Cerebellar cortex (tissue), 1 donor: ENCODE measurements at places on chromosomes 7 and 10.

DNA sequence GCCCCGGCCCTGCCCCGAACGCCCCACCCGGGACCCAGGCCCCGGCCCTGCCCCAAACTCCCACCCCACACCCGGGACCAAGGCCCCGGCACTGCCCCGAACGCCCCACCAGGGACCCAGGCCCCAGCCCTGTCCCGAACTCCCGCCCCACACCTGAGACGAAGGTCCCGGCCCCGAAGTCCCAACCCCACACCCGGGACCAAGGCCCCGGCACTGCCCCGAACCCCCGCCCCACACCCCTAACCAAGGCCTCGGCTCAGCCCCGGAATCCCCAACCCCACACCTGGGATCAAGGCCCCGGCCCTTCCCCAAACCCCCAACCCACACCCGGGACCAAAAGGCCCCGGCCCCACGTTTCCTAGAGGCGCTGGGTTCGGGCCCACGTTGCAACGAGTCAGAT, 1.1 kb upstream of the LARP4B start:
- DNase-seq, result no peak

DNA sequence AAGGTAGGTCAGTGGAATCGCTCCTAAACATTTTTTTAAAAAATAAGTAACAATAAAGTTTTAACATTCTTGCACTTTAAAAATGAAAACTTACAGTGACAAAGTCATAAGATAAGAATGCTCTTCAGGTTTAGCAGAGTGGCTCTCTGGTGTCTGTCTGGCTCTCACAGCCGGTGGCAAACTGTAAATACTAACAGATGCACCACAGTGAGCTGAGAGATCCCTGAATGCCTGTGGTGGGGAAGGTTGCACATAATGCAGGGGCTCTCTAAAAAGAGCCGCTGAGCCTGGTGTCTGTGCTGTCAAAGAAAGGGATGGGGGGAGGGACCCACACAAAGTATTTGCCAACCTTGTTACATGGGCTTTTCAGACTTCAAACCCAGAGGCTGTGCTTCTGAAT, 498.3 kb downstream of the CCSER2 start:
- no peak for DNase-seq

GRCh38 chr10:103021150-103021899, 103.2 kb downstream of the CNNM2 start:
- DNase-seq, result no peak

DNA sequence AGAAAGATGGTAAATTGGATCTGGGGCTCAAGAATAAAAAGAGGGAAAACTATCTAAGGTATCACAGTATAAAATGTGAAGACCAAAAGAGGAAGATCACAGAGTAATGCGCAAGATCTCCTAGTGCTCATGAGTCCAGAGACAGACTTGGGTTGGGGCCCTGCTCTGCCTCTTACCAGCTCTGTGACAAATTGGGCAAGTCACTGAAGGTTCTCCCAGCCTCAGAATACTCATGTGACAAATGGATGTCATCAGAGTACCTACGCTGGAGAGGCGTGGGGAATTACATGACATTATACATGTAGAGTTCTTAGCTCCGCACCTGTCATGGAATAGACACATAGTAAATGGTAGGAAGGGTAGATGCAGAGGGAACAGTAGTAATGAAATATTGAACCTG, 124.4 kb downstream of the DOCK4 start:
- no peak for DNase-seq

GRCh38 chr7:81882086-81882485, 112.2 kb upstream of the HGF start:
- DNase-seq, result no peak

GRCh38 chr10:16545116-16545736, 23.5 kb upstream of the C1QL3 start:
- peak; percentile 78 for DNase-seq

DNA sequence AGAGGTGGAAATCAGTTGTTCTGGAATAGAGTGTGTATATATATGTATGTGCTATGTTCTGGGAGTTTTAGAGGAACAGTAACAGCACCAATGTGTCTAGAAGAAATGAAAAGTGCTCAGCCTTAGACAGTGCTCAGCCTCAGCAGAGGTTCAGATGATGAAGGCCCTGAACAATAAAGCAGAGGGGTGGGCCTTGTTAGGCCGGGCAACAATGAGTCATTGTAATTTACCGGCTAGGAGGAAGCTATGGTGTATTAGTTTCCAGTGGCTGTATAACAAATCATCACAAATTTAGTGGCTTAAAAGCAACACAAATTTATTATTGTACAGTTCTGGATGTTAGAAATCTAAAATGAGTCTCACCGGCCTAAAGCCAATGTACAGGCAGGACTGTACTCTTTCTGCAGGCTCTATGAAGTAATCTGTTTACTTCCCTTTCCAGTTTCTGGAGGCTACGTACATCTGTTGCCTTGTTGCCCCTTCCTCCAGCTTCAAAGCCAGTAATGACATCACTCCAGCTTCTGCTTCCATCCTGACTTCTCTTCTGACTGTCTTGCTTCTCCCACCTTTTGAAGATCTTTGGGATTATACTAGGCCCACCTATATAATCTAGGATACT, 84.6 kb downstream of the CH25H start:
- no peak for DNase-seq

DNA sequence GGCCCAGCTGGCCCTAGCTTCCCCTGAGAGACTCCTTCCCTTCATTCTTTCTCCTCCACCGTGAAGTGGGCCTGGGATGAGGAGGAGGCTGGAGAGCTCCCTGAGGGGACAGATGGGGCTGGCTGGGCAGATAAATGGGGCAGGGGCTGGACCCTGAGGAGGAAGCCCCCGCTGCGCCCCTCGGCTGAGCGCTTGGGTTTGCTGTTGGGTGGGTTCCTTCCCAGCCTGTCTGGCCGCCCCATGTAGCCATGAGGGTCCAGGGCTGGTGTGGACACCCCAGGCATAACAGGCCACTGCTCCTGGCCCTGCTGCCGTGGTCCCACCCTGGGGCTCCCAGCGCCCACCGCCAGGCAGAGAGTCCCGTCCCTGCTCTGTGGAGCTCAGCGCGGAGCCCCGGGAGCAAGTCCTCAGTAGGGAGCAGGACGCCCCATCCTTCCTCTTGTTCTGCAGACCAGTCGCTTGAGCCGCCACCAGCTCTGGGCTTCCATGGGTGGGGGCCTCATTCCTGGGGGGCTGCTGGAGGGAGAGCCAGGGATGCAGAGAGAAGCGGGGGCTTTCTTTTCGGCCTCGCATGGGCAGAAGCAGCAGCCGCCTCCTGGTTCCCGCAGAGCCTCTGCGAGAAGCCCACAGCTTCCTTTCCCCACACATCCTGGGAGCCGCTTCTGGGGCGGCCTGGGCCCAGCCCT, 266.4 kb upstream of the TCERG1L start:
- no peak for DNase-seq

DNA sequence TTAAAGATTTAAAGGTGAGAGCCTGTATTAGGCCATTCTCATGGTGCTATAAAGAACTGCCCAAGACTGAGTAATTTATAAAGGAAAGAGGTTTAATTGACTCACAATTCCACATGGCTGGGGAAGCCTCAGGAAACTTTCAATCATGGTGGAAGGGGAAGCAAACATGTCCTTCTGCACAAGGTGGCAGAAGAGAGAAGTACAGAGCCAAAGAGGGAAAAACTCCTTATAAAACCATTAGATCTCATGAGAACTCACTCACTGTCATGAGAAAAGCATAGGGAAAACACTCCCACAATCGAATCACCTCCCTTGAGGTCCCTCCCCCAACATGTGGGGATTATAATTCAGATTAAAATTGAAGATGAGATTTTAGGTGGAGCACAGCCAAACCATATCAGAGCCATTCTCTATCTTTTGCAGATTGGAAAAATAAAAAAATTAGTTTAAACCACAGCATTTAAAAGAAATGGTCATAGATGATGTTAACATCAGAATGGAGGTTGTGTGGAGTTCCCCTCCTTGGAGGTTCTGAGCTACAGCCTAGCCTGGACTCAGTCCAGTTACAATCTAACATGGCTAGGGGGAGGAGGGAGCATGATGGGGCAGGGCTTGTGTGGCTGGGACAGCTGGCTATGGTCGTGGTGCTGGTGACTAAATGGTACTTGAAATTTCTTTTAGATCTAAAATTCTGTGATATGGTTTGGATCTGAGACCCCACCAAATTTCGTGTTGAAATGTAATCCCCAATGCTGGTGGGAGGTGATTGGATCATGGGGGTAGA, 33.1 kb downstream of the GSTO2 start:
- no peak for DNase-seq

DNA sequence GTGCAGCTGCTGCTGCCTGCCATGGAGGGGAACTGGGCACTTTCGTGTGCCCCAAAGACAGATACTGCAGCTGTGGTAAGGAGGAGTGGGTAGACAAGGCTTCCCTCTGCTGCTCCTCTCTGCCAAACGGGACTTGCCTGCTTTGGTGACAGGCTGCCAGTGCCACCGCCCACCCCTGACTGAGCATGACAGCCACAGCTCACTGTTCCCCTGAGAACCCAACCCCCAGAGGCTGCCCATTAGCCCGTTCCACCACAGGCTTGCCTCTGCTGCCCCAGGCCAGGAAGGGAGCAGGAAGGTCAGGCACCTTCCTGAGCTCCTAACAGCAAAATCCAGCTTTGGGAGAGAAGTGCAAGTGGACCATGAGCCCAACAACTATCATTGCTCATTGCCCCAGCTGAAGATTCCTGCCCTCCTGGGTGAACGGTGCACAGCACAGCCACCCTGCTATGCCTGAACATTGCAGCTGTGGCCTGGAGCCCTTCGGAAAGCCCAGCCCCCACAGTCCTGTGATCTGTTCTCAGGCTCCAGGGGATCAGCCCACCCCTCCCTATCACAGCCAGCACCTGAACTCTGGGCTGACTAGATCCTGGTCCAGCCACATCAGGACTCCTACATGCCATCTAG, 58.7 kb upstream of the ANTXRL start:
- DNase-seq, result no peak

GRCh38 chr10:120492346-120492745, 35.3 kb downstream of the PLPP4 start:
- no peak for DNase-seq

DNA sequence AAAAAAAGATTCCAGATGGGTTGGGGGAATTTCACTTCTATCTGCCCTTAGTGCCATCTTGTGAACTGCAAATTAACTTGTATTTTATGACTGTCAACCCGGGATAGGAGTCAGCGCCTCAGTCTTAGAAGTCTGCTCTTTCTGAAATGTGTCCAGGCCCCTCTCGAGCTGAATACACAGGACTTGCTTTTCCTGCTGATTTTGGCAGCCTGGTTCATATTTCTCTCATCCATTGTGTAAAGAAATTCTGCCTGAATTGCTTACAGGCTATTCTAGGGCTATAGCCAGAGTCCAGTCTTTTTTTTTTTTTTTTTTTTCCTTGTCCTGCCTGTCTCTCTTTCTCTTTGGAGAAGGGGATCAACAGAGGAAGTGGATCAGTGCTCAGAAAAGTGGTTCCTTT, 24.6 kb downstream of the GATA3 start:
- DNase-seq, result no peak

GRCh38 chr7:106057962-106058927, 53.9 kb downstream of the SYPL1 start:
- no peak for DNase-seq

DNA sequence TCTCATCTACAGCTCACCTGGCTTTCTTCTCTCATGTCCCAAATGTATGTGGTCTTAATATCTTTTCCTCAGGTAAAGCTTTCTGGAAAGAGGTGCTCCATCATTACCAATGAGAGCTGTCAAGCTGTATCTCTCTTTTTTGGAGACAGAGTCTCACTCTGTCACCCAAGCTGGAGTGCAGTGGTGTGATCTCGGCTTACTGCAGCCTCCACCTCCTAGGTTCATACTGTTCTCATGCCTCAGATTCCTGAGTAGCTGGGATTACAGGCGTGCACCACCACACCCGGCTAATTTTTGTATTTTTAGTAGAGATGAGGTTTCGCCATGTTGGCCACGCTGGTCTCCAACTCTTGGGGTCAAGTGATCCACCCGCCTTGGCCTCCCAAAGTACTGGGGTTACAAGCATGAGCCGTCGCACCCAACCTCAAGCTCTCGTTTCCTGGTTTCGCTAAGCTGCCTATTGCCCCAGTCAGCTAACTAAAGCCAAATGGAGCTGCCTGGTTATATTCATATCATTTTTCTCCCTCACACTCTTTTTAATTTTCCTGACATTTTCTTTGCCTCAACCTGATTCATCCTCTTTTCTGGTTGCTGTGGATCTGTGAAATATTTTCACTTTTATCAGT, 60.5 kb downstream of the SUFU start:
- DNase-seq, result no peak

DNA sequence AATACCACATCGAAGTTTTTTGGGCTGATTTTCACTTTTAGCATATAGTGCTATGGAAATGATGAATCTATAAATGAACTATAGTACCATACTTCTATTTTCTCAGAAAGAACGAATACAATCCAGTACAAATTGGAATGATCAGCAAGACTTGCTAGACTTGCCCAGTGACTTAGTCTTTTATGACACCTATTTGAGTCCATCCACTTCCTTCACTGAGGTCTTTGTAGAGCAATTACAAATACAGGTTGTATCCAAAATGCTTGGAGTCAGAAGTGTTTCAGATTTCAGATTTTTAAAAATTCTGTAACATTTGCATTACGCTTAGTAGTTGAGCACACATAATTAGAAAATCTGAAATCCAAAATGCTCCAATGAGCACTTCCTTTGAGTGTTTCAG, 104.3 kb downstream of the NRBF2 start:
- no peak for DNase-seq

GRCh38 chr10:62373995-62374861, at the start of gene ZNF365:
TSS of gene ZNF365 (plus strand) at chr10:62374369. CDS start at chr10:62376194, 1,825 bp downstream.
- peak; percentile 55 for DNase-seq

DNA sequence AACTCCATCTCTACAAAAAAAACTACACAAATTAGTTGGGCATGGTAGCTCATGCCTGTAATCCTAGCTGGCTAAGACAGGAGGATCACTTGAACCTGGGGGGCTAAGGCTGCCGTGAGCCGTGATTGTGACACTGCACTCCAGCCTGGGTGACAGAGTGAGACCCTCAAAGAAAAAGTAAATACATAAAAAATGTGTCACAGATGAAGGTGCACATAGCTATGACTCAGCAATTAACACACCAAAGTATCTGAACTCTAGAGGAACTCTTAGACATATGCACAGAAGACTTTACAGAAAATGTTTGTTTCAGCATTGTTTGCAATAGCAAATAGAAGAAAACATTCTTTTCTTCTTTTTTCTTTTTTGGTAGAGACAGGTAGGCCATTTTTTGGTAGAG, 8.3 kb downstream of the C10orf62 start:
- no peak for DNase-seq

DNA sequence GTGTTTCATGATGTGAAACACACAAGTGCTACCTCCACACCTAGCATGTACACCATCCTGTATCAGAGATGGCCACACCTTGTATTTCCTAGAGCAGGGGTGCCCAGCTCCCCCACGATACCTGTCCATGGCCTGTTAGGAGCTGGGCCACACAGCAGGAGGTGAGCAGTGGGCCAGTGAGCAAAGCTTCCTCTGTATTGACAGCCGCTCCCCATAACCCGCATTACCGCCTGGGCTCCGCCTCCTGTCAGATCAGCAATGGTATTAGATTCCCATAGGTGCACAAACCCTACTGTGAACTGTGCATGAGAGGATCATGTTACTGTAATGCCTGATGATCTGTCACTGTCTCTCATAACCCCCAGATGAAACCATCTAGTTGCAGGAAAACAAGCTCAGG, 145.6 kb upstream of the RNF32 start:
- DNase-seq, result no peak
